Right lung (tissue), 10 donors: ENCODE measurements at places on chromosomes 7 and 10. TPM values are rescaled to one million over a fixed set of nuclear protein-coding genes. Genes with fewer than 3 reads are reported as not detected.

The GIMAP7 gene
- 32.9 TPM for polyA plus RNA-seq

The NOD1 gene
- polyA plus RNA-seq, result 23.6 TPM

The ERVW-1 gene
- polyA plus RNA-seq, result 1.7 TPM

The ASIC3 gene
- 7.0 TPM for polyA plus RNA-seq

The IQUB gene
- 2.0 TPM for polyA plus RNA-seq

The TFEC gene
- 1.7 TPM for polyA plus RNA-seq

The EGFR gene
- 37.0 TPM for polyA plus RNA-seq

The PPP1R17 gene
- polyA plus RNA-seq, result not detected

The GNAI1 gene
- polyA plus RNA-seq, result 163 TPM

The SRGN gene
- 31.3 TPM for polyA plus RNA-seq

The TMEM213 gene
- 0.57 TPM for polyA plus RNA-seq

The SFTPD gene
- polyA plus RNA-seq, result 5.6 TPM

The TRIM50 gene
- 0.14 TPM for polyA plus RNA-seq

The CPA5 gene
- 0.22 TPM for polyA plus RNA-seq

The NUTM2A gene
- polyA plus RNA-seq, result 1.9 TPM

The GFRA1 gene
- polyA plus RNA-seq, result 3.7 TPM

The LRRC4 gene
- polyA plus RNA-seq, result 15.2 TPM

The SLIT1 gene
- polyA plus RNA-seq, result 5.8 TPM

The LIPF gene
- not detected for polyA plus RNA-seq

The SPDYE8 gene
- 0.98 TPM for polyA plus RNA-seq

The ACSM6 gene
- polyA plus RNA-seq, result 0.24 TPM
